ENCODE measurements at places on chromosomes 3 and 15.

DNA sequence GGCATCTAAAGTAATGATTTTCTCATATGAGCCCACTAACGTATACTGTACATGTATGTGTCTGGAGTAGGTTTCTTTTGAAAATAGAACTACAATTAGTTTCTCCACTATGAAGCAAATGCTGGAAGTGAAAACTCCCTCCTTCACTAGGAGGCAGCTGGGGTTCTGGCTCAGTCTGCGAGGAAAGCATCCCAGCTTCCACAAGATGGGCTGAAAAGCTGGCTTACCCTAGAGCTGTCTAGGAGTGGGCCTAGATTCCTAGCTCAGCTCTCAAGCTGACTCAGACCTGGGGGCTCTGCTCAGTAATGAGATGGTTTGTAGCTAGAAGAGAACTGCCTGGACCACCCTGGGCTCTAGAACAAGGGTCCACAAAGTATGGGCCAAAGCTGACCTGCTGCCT is 268.3 kb downstream of the THRB start:
- DNase-seq = no peak

GRCh38 chr3:184345317-184346144 is 8.1 kb downstream of the FAM131A start:
- DNase-seq = no peak

DNA sequence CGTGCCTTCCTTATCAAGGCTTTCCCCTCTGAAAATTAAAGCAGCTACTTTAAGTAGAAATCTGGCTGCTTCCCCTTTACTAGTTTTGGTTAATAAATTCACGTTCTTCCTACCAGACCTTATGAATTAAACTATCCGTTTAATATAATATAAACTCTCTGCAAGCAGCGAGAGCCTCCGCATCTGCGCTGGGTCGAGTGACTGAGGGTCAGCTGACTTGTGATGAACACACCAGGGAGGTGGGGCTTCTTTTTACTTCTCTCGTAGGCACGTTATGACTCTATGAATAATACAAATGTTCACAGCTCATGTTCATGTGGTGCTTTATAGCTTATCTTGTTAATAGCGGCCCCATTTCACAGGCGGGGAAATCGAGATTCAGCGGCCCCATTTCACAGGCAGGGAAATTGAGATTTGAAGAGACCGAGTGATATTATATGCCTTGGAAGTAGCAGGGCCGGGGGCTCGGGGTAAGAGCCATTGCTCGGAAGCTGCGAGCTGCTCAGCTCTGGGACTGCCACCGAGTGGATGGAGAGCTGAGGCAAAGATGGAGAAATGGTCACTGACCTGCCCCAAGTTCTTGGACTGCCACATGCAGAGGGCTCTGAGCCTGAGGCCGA is 8.3 kb downstream of the MUC4 start:
- DNase-seq = no peak

DNA sequence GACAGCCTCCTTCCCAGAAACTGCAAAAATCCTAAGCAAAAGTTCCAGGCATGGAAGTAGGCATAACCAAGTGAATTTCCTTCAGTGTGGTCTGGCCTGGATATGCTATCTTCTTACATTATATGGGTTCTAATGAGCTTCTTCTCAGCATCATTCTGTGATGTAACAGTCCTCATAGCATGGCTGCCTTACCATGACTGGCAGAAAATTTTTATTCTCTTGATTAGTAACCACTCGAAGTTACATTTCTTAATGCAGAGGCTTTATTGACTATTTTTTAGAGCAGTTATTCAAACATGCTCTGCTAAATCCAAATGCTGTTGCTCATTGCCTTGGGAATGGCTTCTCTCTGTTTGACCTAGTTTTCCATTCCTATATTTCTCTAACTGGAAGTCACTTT is 21.1 kb upstream of the CPNE4 start:
- no peak for DNase-seq

DNA sequence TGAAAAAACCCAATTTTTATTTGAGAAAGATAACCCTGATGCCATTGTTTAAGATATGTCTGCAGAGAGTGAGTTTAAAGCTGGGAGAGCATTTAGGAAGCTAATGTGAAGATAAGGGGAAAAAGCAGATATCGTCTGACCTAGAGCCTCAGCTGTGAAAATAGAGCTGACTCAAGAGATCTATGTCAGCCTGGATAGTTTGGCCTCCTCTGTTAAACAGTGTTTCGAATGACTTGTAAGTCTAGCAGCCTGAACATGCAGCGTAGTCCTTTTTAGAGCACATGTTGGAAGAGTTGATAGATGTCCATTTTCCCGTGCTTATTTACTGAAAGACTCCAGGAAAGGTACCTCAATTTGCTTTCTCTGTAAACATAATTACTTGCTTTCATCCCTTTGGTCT is 48.1 kb downstream of the ALCAM start:
- no peak for DNase-seq

- DNase-seq = no peak
These were observed 30.8 kb upstream of the SLC41A3 start for GRCh38 chr3:126114443-126115386.

- no peak for DNase-seq
These were observed 147.0 kb upstream of the SLCO3A1 start for GRCh38 chr15:91706322-91707032.

DNA sequence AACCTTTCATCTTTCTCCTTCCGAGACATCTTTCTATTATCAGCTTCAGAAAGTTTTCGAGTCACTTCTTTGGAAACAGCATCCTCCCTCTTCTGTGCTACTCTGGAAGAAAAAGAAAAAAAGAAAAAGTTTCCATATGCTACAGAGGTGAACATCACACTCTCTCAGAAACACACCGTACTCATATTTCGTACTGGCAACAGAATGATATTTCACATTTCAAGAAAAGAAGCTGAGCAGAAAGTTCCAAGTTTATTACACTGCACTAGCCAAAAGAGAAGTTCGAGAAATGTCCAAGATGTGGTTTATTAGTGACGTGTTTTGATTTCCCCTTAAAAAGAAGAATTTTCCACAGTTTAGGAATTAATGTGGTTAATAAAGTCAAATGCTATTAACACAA is 6.0 kb downstream of the SSR3 start:
- DNase-seq = no peak

DNA sequence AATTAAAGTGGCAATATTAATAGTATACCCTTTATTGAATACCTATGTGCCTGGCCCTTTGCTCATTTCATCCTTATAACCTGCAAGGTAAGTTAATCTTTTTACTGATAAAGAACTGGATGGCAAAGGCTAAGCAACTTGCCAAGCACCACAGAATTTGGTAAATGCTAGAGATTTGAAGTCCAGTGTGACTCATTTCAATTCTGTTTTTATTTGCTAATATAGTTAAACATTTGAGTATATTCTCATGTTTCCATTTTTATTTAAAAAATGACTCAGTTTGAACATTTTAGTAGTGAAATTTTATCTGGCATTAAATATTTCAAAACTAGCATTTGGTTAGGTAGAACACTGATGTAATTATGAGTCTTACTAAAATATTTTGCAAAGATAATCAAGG is 11.3 kb downstream of the PFN2 start:
- DNase-seq = no peak

DNA sequence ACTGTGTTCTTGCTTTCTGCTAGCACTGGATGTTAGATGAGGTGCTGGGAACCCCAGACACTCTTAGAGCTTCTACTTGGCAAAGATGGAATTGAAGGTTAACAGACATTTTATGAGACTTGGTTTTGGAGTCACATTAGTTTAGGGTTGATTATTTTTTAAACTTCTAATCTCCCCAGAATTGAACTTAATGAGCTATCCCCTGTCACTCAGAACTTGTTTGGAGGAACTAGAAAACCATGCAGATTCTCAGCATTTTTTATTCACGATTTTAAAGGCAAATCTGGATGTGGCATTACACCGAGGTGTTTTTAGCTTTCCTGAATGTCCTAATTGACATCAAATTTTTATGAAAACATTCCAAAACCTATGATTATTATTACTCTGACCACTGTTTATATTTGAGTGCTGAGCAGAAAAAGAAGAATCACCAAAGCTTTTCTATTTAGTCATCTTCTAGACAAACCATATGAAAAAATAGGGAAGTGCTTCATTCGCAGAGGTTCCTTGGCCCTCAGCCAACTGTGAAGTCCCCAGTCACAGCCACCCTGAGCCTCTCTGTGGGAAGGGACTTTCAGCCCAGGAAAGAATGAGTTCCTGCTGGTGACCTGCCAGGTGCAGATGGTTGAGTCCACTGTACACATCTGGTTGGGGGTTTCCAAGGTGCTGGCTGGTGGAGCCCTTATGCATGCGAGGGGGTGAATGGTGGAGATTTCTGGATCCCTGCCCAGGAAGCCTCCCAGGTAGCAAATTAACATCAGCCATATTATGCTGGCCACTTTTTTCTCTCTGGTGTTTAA is 196.0 kb upstream of the TOPAZ1 start:
- DNase-seq = peak; percentile 59

DNA sequence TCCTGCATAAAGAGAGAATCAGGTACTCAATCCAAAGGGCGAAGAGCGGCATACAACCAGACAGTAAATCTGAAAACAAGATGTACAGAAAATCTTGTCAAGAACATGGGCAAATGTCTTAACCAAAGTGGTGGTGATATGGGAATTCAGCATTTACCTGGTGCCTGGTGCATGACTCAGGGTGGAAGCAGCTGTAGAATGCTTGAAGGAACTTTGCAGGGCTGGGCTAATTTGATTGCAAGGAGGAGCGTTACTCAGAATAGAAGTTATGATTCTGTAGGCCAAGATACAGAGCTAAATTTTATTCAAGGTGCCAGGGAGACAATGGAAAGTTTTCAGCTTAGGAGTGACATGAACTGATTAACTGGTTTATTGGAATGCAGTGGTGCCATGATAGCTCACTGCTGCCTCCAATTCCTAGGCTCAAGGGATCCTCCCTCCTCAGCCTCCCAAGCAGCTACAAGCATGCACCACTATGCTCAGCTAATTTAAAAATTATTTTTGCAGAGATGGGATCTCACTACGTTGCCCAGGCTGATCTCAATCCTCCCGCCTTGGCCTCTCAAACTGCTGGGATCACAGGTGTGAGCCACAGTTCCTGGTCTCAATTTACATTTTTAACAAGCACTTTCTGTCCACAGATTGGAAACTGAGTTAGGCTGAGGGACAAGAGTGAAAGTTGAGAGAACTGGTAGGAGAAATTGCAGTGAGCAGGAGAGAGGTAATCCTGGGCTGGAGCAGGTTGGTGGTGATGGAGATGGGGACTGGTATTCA is 91.5 kb upstream of the TBC1D5 start:
- no peak for DNase-seq

GRCh38 chr3:32733631-32734229 is 48.7 kb downstream of the CNOT10 start:
- DNase-seq = peak; percentile 7

GRCh38 chr3:25589104-25589782 is 75.5 kb downstream of the TOP2B start:
- DNase-seq = no peak

DNA sequence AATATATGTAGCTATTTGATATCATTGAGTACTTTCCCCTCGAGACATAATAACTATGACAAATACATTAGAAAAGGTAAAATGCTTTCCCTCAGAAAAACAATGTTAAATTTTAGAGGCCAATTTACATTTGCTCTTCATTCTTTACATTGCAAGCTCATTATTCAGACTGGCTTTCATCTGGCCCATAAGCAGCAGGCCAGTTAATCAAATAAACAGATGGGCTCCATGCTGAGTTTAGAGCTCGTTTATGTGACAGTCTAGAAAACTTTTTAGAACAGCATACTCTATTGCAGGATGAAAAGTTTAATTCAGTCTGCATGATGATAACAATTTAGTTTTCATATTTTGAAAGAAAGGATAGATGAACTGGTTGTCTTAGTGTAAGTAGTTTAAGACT is 150.6 kb downstream of the DUT start:
- no peak for DNase-seq

DNA sequence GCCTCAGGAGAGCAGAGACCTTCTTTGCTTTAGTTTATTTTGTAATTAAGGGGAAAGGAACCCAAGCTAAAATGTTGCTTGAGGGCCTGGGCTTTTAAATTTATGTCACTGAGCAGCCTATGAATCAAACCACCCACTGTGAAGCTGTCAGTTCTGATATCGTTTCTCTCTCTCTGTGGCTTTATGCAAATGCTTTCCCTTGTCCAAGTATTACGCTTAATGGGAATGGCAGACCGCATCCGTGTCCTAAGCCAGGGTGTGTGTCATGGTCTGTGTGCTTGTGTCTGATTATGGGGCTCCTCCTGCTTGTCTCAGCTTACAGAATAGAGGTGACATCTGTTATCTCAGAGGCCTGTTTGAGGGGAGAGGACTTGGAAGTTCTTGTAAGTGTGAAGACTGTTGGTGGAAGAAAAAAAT is 82.4 kb downstream of the EBLN2 start:
- DNase-seq = no peak

GRCh38 chr3:143436231-143436930 is 316.8 kb downstream of the CHST2 start:
- DNase-seq = no peak

GRCh38 chr3:11438646-11439045 is 166.4 kb downstream of the ATG7 start:
- peak; percentile 97 for DNase-seq

- no peak for DNase-seq
These were observed 118.3 kb upstream of the ATP2B2 start for GRCh38 chr3:10623578-10624275.

DNA sequence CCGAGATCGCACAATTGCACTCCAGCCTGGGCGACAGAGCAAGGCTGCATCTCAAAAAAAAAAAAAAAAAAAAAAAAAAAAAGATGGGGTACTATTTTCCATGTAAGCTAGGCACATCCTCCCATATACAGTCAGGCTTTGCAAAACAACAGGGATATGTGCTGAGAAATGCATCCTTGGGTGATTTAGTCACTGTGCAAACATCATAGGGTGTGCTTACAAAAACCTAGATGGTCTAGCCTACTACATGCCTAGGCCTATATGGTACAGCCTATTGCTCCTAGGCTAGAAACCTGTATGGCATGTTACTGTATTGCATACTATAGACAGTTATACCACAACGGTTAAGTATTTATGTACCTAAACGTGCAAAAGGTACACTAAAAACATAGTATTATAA is 75.0 kb downstream of the TTBK2 start:
- no peak for DNase-seq

DNA sequence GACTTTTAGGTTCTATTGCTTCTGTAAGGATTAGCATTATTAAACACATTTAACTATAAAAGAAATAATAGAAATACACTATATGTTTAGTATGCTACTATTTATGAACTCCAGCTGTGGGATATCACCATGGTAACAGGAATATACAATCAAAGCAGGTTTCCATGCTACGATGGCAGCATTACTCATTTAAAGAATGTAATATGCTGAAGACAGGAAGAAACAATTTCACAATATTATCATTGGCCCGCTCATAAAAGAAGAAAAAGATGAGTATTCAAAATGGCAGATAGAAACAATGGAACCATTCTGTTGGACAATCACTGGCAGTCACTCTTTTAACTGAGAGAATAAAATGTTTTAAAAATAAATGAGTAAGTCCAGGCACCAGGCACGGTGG is 153.4 kb downstream of the CBLB start:
- peak; percentile 26 for DNase-seq

DNA sequence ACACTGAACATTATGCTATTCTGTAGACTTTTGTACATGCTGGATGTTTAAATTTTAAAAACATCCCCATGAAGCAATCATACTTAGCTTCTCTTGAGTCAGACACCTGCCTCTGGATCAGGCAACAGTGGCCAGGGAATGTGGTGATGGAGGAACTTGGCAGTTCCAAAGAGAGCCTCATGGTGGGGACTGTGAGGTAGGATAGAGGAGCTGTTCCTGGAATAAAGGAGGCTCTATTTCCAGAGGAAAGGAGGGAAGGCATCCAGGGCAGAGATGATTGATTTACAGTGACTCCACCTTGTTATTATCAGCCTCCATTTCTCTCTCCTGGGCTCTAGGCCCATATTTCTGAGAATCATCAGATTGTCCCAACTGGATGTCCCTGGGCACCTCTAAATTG is 35.0 kb upstream of the ABHD17C start:
- no peak for DNase-seq

- DNase-seq = no peak
These were observed 15.5 kb upstream of the BCHE start for GRCh38 chr3:165852711-165853110.

Data from smooth muscle cell of the brain vasculature (primary cell).